NCI-H187 treated with DMSO at 0.1 percent for 48 hours (cell line): ENCODE measurements at places on chromosomes 2 and 18.

GRCh38 chr2:98037206-98037605, 41.5 kb upstream of the TMEM131 start:
- DNase-seq, result no peak

DNA sequence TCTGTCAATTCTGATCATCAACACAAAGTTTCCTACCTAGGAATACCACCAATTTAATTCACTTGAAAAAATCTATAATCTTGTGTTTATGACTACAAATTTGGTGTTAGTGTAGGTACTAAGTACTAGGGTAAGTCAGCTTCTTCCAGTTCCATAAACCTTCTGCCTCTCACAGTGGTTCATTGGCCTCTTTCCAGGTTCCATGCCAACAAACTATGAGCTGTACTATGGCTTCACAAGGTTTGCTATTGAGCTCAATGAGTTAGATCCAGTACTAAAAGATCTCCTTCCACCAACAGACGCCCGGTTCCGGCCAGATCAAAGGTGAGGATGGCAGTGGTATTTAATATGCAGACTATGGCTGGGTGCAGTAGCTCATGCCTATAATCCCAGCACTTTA, 58.8 kb downstream of the PRKRA start:
- DNase-seq, result no peak

GRCh38 chr2:6864923-6865345, 773 bp downstream of the CMPK2 start:
- no peak for DNase-seq

DNA sequence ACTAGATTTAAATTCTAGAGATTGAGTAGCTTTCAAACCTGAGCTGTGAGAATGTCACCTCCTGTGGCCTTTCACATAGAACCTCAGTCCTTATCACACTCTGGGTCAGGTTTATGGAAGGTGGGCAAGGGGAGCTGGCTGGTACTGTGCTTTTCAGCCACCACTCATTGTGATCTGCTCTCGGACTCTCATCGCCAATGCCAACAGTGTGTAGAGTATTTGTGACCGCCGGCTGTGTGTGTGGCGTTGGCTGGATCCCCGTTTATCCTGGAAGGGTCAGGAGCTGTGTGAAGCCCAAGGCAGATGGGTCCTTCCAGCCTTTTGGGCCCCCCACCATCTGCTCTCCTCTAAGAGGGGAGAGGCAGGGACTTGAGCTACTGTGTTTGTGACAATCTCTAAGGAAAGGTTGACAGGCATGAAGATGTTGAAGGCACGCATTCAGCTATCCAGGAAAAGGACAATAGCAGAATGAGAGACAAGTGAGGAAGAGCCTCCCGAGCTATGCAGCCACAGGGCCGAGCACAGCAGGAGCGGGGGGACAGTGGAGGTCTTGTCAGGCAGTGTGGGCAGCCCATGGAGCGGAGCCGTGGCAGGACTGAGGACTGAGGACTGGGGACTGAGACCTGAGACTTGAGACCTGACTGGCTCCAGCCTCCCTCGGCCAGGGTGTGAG, 107.1 kb upstream of the TPO start:
- no peak for DNase-seq

DNA sequence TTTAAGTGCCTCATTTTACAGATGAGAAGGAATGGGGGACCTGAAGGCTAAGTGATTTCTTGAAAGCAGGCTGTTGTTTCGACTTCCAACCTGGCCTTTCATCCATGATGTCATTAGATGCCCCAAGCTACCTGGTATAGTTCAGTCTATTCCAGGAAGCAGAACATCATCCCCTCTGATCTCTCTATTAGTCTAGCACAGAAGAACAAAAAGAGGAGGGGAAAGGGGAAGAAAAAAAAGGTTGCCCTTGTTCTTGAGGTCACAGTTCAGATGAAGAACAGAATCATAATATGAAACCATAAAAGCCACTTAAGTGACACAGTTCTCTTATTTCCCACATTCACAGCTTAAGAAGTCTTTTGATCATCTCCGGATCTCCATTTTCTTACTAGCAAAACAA, 386.2 kb upstream of the HNRNPA3 start:
- no peak for DNase-seq

DNA sequence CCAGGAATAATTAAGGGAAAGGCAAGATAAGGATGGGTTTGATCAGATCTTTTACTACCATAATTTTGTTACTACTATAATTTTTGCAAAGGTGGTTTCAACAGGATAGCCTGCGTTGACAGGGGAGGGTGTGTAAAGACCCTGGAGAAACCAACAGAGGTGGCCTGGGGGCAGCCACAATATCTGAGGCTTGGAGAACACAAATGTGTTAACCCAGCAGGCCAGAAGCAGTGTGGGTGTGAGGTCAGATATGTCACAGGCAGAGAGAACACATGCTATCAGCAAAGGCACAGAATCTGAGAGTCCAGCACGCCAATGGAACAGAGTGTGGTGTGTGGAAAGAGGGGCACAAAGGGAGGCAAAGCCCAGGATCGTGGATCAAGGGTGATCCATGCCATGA, 399.4 kb upstream of the TRIB2 start:
- DNase-seq, result no peak

DNA sequence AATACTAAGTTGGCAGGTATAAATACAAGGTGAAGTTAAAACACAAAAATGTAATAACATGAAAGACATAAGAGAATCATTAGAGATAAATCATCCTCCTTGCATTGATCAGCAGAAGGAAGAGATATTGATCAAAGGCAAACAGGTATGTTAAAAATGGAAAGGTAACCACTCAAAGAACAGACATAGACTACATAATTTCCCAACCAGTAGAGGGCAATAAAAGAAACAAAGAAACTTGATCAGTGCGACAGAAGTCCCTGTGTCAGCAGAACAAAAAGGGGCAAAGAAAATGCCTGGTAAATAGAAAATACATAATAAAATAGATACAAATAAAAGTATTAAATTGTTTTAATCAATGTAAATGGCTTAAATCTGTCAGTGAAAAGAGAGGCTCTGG, 53.6 kb downstream of the FAM228A start:
- DNase-seq, result no peak
